Stimulated activated CD4-positive, alpha-beta T cell treated with anti-CD3 and anti-CD28 coated beads, TNF-alpha, amount 100 ng/mL, for 1 hour (primary cell): ENCODE measurements at places on chromosomes 7 and 10.

- DNase-seq = no peak
These were observed 308.5 kb downstream of the WDR11 start for GRCh38 chr10:121159670-121160069.

GRCh38 chr7:32501522-32501921 is 6.2 kb downstream of the AVL9 start:
- DNase-seq = no peak

- no peak for DNase-seq
These were observed 175.8 kb downstream of the TNS3 start for GRCh38 chr7:47405921-47406800.

DNA sequence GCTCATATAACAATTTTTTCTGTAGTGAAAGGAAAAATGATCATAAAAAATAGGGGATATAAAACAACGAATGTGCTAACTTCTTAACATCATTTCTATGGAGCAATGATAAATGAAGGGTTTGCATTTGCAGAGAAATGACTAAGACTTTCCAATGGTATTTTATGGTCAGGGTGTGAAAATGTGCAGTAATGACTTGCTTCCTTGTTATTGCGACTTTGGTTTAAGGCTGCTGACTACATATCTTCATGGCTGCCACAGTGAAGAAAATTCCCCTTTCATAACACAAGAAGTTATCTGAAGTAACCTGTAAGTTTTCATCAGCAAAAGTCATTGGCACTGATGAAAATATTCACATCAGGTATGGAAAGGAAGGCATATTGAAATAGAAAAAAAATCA is 166.1 kb upstream of the NRG3 start:
- DNase-seq = no peak

- no peak for DNase-seq
These were observed 683 bp upstream of the ENTPD7 start for GRCh38 chr10:99658622-99659030.

DNA sequence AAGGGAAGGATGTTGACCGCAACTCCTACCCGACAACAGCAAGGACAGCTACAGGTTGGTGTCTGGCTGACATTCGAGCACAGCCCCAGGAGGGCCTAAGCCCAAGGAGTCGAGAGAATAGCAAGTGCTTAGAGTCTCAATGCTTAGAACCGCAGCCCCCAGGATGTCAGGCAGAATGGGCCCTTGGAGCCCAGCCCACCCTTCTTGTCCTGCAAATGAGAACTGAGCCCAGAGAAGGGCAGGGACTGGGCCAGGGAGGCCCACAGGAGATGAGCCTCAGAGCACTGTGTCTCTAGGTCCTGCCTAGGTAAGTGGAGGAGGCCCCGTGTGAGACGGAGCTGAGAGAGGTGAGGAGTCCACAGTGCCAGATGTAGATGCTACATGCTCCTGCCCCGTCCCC is 173.3 kb upstream of the ZMIZ1 start:
- DNase-seq = no peak
